ENCODE measurements at places on chromosomes 3 and 15.

- no peak for DNase-seq
These were observed 48.8 kb downstream of the UACA start for GRCh38 chr15:70714565-70714964.

GRCh38 chr15:48177383-48177765, 721 bp downstream of the MYEF2 start:
- no peak for DNase-seq

- no peak for DNase-seq
These were observed 294.9 kb upstream of the ZNF385D start for GRCh38 chr3:22045882-22046281.

- DNase-seq: no peak
These were observed 39.3 kb downstream of the GRK7 start for GRCh38 chr3:141802316-141803077.

GRCh38 chr3:134769287-134769868, 25.7 kb upstream of the EPHB1 start:
- DNase-seq: no peak

GRCh38 chr3:68866157-68866556, 66.2 kb downstream of the TAFA4 start:
- DNase-seq: no peak

DNA sequence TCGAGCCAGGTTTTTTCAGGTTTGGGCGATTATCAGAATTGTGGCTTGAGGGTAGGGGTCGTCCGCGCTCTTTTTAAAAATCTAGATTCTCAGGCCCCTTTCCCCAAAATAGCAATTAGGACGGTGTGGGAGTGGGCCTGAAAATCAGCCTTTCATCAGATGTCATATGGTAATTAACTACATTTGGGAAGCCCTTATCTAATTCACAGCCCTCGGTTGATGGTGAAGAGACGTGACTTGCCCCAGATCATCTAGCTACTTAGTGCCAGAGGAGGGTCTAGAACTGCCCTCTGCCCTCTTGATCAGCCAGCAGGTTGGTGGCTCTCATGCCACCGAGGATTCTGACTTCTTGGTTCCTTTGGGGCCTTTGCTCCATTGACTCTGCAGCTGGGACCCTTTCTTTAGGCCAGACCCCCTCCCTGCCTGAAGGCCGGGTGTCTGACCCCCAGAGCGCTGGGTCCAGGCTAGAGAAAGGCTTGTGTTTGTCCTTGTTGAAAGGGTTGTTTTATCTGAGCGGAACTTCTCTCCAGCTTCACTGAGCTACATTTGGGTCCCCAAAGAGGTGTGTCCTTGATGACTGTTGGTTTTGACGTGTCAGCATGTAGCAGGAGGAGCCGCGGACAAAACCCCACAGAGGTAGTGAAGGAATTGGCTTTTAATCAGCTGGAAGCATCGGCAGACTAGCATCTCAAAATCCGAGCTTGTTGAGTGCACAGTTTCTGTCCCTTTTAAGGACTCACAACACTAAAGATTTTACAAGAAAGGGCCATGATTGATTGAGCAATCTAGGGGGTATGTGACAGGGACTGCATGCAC, 857 bp downstream of the AEN start:
- DNase-seq: no peak

GRCh38 chr3:73580343-73580742, 44.4 kb downstream of the PDZRN3 start:
- DNase-seq: no peak

GRCh38 chr15:33411596-33412540, 101.1 kb downstream of the RYR3 start:
- no peak for DNase-seq

DNA sequence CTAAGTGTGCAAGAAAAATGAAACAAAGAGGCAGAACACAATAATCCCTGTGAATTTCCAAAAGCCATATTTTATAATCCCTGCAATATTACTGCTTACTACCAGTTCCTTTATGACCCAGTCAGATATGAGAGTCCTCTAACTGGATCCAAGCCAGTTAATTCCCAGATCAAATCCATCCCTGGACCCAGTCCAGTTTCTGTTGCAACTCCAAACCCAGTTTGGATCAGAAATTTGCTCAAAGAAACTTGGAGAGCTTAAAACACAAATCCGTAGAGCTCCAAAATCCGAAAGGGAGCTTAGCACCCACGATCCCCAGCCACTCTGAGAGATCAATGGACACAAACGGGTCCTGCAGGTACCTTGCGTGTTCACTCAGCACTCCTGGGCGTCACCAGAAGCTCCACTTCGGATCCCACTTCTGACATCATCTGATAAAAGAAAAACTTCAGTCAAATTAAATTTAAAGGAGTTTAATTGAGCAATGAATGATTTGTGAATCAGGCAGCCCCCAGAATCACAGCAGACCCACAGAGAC, 32.6 kb upstream of the THUMPD3 start:
- DNase-seq: no peak

- DNase-seq: no peak
These were observed 262.0 kb upstream of the UMPS start for GRCh38 chr3:124467980-124468902.

DNA sequence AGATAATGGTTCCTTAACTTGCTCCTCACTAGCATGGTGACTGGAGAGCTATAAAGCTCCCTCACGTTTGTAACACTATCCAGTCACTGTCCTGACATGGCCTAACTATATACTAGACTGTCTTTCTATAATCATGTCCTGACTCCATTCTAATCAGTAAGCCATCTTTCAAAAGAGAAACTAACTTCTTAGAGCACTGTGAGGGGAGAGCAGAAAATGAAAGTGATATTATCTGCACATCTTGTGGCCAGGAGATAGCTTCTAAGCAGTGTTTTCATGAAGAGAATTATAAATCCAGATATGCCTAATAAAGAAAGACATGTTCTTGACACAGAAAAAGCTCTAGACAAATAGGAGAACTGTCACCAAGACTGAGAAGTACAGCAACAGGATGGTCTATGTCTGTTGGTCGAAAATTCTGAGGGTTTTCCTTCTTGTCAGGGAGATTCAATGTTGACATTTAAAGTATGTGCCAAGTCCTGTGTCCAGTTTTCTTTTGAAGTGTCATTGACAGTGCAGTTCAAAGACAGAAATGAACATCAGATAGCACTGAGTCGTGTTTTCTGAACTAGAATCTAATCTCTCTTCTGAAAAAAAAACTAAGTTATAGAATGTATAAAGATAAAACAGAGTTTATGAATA, 230.6 kb upstream of the PEX5L start:
- no peak for DNase-seq

DNA sequence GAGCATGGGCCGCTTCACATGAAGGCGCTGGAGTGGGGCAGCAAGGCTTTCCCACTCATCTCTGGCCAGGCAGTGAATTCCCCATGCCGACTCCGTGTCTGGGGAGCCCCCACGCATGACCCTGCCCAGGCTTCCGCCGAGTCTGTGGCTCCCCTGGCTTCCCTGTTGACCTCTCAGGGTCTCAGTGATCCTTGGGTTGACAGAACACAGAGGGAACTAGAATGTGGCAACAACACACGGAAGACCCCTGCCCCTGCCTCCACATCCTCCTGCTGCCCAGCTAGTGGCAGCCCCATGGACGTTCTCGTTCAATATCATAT, 61.3 kb downstream of the ATP2B2 start:
- DNase-seq: no peak

DNA sequence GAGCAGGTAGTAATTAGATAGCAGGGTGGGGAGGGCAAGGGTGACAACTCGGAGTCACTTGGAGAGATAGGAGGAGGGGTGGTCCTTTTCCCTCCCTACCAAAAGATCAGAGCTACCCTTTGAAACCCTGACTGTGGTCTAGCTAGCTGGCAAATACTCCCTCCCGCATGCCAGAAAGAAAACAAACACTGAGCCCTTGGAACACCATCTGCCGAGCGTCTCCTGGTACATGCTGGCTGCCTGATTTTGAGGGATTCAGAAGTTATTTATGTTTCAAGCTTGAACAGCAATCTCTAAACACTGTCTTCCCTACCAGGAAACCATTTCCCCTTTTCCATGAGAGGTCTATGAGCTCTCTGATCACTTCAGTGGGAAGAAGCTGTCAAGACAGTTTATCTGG, 291.6 kb upstream of the CFAP20DC start:
- no peak for DNase-seq

DNA sequence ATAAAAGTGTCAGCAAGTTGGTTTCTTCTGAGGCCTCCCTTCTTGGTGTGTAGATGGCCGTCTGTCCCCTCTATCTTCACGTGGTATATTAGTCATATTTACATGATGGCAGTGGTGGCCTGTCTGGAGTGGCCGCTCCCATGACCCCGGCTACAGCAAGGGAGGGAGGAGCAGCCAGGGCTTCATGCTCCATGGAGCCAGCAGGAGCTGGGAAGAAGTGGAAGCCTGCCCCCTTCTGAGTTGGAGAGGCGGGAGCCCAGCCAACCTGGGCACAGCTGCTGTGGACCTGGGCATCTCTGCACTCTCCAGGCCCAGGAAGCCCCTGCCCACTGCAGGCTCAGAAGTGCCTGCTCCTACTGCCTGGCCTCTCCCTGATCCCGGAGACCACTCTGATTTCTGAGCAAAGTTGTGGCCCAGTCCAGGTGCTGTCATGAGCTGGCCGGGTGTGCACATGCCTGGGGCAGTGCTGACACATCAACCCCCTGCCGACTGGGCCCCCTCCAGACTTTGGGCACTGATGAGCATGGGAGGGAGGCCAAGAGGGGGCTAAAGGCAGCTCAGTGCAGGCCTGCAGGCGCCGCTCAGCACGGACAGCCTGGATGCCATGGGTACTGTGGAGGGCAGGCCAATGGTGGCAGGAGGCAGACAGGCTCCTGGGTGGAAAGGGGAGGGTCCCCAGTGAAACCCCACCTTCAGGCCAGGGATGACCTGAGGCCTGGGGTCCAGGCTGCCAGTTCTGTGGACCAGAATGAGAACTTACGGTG, 84.8 kb downstream of the SERPINI1 start:
- no peak for DNase-seq

DNA sequence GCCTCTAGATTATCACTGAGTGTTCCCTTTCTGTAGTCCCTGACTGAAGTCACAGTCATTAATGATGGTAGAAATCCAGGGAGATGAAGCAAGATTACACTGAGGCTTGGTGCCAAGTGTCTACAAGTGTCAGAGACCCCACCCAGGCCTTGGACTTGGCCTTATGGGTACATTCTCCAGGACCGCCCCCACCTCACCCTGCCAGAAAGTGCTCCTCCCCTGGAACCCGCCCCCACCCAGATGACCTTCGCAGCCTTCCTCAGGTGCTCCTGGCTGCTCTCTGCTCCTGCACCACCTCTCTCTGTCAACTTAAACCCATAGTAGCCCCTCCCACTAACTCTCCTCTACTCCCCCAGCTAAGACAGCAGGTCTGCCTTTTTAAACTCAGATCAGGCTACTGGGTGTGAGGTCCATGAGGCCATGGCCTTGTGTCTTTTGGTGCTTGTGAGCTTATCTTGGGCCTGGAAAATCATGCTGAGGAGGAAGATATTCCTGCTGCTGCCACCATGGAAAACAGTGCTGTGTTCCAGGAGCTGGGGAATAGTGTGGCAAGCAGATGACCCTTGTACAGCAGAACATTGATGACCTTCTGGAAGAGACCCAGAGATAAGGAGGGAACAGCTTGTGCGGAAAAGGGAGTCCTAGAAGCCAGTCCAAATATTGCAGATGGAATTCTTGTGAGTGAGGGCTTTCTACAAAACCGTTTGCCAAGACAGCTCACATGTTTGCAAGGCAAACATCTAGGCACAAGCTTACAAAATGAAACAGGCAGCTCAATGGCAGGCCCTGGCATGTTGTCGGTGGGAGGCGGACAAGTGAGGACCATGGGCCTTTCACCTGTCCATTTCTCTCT, 40.3 kb upstream of the NDUFB4 start:
- no peak for DNase-seq

DNA sequence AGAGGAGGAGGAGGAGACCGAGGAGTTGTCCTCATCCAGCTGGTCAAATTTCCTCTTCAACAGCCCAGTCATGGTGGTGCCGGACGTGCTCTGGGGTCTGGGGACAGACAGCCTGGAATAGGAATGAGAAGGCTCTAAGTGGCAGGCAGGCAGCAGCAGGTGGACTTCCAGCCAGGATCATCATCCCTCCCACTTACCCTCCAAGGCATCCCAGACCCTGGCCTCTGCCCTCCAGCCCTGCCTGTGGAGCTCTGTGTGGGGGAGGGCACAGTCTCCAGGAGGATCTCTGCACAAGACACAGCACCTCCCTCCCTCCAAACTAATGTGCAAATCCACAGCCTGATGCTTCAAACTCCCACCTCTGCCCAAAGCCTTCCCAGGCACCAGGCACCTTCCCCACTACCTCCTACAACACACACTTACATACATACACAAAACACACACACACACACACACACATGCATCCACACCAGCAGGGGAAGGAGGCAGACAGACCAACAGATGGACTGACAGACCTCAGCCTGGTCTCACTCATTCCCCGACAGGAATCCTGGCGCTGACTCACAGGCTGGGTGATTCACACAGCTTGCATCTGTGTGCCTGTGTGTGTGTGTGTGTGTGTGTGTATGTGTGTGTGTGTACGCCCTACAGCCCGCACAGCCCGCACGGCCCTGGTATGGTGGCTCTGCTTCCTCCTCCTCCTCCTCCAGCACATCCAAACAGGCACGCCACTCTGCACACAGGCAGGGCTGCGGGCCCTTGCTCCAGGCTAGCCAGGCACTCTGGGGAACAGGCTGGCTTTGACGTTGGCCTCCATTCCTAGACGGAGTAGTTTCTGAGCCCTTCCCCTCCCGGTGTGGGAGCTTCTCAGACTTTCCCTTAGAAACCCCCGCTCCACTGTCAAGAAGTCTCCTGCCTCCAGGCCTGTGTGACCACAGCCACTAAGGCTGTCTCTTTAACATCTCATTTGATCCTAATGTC, 6.5 kb downstream of the CSRNP1 start:
- peak; percentile 58 for DNase-seq
